Activated CD4-positive, alpha-beta T cell treated with anti-CD3 and anti-CD28 coated beads, Interleukin-2, amount 50 U/mL, for 48 hours (primary cell): ENCODE measurements at places on chromosomes 1 and 21.

- no peak for DNase-seq
Measured at GRCh38 chr1:46525253-46525983, 26.0 kb downstream of the KNCN start.

DNA sequence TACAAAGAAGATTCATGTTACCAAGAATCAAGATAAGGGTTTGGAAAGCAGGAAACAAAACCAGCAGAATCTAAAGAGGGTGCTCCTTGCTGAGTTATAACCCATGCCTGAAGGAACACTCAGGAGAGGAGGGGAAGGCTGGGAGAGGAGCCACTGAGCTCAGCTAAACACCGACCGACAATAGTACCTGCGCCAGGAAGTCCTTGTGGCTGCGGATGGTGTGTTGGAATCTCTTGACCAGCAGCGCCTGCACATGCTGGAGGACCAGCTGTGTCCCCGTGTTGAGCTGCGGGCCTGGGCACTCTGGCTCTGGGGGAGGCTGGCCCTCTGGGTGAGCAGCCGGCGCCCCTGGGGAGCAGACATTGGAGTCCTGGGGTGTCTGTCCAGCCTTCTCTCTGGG is 89.4 kb downstream of the ABCA4 start:
- no peak for DNase-seq

DNA sequence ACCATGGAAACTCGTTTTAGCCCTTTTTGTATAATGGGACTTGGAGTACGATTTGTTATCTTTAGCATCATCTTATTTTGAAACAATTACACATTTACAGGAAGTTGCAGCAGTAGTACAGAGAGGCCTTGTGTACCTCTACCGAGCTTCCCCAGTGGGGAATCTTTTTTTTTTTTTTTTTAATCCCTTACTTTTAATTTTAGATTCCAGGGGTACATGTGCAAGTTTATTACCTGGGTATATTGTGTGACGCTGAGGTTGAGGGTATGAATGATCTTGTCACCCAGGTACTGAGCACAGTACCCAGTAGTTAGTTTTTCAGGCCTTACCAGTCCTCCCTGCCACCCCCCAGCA is 45.9 kb downstream of the HHAT start:
- DNase-seq = no peak

- no peak for DNase-seq
Measured at GRCh38 chr1:67171978-67172377, 5.7 kb downstream of the IL23R start.

DNA sequence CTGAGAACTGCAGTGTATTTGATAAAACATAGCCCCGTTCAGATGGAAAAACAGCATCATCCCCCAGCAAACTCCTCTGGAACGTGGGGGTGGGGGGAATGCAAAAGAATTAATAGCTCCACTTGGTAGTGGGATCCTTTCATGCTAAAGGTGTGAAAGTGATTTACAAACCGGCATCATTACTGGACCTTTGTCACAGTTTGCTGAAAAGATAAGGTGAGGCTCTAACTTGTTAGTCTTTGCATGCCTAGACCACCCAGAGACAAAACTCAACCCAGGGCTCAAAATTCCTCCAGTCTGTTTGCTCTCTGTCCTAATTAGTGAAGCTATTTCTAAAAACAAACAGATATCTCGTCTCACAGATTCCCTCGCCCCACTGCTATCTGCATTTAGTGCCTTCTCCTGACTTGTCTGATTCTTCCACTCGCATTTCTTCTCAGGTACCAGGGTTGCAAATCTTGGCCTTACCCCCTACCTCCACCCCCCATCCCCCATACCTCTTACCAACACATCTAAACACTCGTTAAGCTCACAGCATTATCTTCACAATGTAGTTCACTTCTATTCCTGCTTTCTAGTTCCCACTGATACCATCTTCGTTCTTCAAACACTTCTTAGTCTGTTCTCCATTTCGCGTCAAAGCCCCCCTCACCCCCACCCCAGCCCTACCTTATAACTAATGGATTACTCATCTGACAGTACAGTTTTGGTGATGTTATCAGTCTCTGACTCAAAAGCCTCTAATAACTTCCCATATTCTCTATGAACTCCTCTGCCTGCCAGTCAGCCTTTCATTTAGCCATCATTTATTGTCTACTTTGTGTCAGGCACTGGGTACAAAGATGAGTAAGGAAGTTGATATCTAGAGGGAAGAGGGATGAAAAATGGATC is 11.8 kb downstream of the IER5 start:
- peak; percentile 59 for DNase-seq

DNA sequence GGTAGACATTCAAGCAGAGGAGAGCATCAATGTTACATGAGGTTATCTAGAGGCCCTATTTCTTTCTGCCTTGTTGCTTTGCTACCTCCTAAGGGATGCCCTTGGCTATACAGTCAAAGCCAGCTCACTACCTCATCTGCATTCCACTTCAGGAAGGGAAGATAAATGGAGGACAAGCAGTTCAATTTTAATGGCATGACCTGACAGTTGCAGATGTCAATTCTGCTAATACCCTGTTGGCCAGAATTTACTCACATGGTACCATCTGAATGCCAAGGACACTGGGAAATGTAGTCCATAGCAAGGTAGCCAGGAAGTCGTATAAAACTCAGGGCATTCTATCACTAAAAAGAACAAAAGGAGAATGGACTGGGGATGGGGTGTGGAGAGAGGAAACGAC is 31.5 kb downstream of the PALMD start:
- DNase-seq = no peak

GRCh38 chr1:231444059-231444458 is 22.0 kb upstream of the EGLN1 start:
- DNase-seq = no peak

DNA sequence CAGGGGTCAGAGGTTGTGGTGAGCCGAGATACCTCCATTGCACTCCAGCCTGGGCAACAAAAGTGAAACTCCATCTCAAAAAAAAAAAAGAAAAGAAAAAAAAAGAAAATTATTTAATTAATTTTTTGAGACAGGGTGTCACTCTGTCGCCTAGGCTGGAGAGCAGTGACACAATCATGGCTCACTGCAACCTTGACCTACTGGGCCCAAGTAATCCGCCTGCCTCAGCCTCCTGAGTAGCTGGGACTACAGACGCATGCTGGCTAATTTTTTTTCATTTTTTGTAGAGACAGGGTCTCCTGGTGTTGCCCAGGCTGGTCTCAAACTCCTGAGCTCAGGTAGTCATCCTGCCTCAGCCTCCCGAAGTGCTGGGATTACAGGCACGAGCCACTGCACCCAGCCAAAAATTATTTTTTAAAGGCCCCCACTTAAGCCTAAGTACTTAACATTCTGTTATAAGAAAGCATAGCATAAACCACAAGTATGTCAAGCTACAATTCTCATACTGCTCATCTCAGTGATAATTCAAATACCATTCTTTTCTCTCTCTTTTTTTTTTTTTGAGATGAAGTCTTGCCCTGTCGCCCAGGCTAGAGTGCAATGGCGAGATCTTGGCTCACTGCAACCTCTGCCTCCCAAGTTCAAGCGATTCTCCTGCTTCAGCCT is 19.9 kb downstream of the NUCKS1 start:
- no peak for DNase-seq

DNA sequence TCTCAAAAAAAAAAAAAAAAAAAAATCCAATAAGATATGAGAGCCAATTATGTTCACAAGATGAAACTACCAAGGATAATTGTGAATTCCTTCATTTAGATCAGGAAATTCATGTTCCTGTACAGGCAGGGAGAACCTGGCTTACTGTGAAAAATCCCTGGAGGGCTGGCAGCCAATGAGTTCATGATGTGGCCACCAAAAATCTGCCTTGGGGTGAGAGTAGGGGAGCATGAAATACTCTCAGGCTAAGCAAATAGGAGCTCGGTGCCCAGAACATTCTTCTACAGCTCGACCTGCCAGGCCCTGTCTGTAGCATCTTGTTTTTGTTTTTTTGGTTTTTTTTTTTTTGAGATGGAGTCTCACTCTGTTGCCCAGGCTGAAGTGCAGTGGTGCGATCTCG is 50.1 kb downstream of the PIK3CD start:
- no peak for DNase-seq

GRCh38 chr1:84998642-84999280 is 1.8 kb upstream of the MCOLN2 start:
- DNase-seq = peak; percentile 48

DNA sequence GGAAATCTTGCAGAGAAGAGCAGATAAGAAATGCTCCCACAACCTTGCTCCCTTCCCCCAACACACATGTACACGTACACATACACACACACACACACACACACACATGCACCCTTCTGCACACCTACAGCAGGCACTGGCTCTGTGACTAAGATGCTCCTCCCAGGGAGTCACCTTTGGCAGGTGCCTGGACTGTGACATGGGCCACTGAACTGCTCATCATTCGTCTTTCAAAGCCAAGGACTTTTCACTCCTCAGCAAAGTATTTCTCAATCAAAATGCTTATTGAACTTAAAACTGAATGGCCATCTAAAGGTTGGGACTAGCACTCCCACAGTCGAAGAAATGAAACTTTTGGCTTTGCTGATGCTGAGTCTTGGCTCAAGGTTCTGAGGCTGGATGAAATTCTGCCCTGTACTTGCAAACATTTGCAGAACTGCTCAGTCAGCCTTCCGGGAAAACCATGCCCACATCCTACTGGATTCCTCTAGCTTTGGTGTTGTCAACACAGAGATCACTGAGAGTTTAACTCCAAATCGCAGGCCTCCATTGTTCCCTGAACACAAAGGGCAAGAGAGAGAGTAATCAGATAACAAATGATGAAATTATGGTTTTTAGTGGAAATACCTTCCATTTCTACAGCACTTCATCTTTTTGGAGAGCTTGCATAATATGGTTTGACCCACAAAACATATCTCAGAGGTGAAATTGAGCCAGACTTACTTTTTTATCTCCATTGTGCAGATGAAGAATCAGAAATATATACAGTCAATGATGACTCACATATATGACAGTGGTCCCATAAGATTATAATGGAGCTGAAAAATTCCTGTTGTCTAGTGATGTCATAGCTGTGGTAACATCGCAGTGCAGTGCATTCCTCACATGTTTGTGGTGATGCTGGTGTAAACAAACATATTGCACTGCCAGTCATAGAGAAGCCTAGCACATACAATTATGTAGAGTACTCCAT is 72.4 kb upstream of the BCAR3 start:
- no peak for DNase-seq

DNA sequence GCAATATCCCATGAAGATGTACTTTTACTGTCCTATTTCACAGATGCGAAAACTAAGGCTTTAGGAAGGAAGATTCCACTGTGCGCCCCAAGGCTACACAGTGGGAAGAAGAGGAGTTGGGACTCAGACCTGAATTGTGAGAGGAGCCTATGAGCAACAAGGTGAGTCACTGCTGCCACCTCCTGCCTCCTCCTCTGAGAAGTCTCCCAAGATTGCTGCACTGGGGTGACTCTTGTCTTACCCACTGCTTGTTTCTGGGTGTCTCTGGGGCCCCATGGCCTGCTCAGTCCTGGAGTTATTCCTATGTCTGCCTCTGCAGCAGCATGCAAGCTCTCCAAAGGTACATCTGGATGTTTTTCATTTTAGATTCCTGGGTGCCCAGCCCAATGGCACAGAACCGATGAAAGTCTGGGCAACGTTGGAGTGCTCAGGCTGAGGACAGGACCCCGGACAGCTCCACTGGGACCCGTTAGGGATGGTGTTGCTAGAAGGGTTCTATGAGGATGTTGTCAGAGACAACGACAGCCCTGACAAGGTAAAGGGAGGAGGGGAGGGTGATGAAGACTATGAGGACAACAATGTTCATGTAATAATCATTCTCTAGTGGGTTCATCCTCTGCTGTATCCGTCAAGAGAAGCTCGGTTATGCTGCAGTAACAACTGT is 11.0 kb upstream of the C1QA start:
- no peak for DNase-seq

- no peak for DNase-seq
Measured at GRCh38 chr21:20730441-20730840, 267.8 kb upstream of the NCAM2 start.

DNA sequence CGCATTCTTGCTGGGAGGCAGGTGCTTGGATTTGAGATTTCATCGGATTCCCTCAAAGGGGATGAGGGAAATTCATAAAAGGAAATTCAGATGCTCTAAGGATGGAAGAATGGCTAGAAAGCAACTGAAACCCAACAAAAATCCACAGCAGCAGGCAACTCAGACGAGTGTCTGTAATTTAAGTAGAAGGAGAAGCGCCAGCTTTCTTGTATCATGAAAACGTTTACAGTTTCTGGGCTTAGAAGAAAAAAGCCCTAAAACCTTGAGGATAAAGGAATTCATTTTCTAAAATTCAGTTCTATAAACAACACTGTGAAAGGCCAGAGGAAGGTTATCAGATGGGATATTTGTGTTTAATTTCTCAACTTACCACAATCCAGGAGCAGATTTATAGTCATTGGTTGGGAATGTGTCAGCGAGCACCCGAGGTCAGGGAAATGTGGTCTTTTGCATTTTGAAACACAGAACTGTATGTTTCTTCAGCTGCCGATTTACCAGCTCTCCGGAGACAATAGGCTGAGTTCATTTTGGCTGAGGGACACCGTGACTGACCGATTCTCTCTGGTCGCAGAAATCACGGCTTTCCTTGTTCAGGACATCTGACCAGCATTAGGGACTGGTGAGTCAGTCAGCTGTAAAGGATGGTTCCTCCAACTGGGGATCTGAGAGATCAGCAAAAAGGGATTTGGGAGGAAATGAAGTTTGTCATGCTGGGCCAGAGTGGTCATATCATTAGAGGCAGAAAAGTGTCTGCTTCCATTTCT is 111.6 kb upstream of the ERRFI1 start:
- no peak for DNase-seq

DNA sequence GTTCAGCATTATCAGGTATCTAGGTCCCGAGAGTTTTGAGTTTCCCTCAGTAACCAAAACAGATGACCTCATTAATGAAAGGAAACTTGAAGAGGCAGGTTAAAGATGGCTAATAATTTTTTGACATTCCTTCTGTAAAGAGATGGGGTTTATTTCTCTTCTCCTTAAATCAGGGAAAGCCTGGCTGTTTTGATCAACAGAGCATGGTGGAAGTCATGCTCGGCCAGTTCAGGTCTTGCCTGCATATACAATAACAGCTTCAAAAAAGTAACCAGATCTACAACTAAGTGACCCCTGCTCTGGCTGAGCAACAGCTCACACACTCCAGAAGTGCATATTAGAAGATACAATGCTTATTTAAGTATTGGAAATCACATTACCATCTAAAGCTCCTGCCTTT is 36.6 kb upstream of the POU2F1 start:
- DNase-seq = no peak

DNA sequence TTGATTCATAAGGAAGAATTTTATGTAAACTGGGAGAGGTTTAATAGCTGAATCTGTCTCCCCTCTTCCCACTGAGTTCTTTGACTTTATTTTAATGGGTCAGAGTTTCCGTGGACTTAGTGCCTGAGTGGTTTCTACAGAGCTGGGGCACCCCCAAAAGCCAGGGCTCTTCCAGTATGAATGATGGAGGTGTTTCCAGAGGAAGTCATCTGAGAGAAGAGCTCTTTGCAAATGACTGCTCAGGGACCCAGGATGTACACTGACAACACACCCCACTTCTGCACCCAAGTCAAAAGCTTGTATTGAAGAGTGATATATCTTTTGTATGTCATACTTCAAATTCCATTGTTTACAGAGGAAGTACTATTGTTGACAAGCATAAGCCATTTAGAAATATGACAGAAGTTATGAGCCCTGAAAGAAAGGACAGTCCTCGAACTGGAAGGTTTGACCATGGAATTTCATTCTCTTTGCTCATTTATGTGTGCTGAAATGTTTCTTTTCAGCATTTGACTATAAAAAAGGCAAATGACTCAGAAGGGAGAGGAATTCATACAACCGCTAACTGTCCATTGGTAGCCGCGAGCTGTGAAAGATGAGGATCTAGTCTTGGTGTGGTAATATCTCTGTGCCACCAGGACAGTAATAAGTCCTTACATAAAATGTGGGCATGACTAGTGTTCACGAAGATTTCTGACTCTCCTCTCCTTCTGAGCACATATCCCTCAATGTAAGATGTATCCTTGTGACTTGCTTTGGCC is 25.4 kb upstream of the LMX1A start:
- no peak for DNase-seq
